ENCODE measurements at places on chromosomes 11 and 22. TPM values are rescaled to one million over a fixed set of nuclear protein-coding genes. Genes with fewer than 3 reads are reported as not detected.

Gene SLC29A2
- 20.1 TPM for total RNA-seq

Gene CALCA
- not detected for total RNA-seq

Gene SCGB2A2
- total RNA-seq = not detected

Gene MUC2
- not detected for total RNA-seq

Gene EXPH5
- total RNA-seq = 0.66 TPM

Gene MRGPRX4
- not detected for total RNA-seq

Gene TRIM49
- total RNA-seq = not detected

Gene INS
- total RNA-seq = not detected

Gene PTPRCAP
- 266 TPM for total RNA-seq

Gene PGA4
- not detected for total RNA-seq

Gene CDC42EP2
- 1.1 TPM for total RNA-seq

Gene HTR3B
- total RNA-seq = not detected

Gene JAM3
- 28.0 TPM for total RNA-seq

- no peak overlapping the region for H3K27ac ChIP-seq
- H3K36me3 ChIP-seq = no peaks in the 10 kb centered on the region
- H3K4me1 ChIP-seq = no peaks in the 10 kb centered on the region
- H3K27me3 ChIP-seq = no peaks in the 10 kb centered on the region
Measured at GRCh38 chr11:46898396-46899095, 19.8 kb downstream of the LRP4 start.

GRCh38 chr22:27090611-27091011 lies 433.2 kb downstream of the MIAT start:
- H3K27me3 ChIP-seq = peaks cover 22% of the 10 kb centered on the region
- no peaks in the 10 kb centered on the region for H3K4me1 ChIP-seq
- no peak overlapping the region for H3K4me3 ChIP-seq

DNA sequence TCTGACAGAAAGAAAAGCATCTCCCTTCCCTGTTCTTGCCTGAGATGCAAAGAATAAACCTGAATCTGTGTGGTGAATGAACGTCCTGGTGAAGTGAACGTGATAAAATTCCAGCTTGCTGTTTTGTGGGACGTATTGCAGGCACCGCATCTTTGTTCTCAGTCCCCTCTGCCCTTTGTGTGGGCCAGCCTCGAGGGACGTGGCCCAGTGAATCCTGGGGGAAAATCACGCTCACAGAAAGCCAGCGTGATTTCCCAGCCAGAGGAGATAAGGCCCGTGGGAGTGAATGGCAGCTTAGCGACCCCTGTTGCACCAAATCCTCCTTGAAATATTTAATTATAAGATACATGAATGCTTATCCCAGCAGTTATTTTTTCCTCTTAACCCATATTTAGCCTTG lies 129.1 kb downstream of the COMMD9 start:
- no peaks in the 10 kb centered on the region for H3K27me3 ChIP-seq
- no peaks in the 10 kb centered on the region for H3K36me3 ChIP-seq

GRCh38 chr11:93054881-93055280 lies 85.4 kb downstream of the MTNR1B start:
- DNase-seq = no peak
- no peaks in the 10 kb centered on the region for H3K27me3 ChIP-seq
- no peaks in the 10 kb centered on the region for H3K36me3 ChIP-seq
- no peak overlapping the region for H3K27ac ChIP-seq
- H3K4me1 ChIP-seq = no peaks in the 10 kb centered on the region
- H3K4me3 ChIP-seq = no peak overlapping the region

GRCh38 chr11:99192716-99193115 lies 172.0 kb downstream of the CNTN5 start:
- H3K4me3 ChIP-seq = no peak overlapping the region
- H3K27ac ChIP-seq = no peak overlapping the region
- no peaks in the 10 kb centered on the region for H3K4me1 ChIP-seq
- no peaks in the 10 kb centered on the region for H3K27me3 ChIP-seq
- DNase-seq = no peak

DNA sequence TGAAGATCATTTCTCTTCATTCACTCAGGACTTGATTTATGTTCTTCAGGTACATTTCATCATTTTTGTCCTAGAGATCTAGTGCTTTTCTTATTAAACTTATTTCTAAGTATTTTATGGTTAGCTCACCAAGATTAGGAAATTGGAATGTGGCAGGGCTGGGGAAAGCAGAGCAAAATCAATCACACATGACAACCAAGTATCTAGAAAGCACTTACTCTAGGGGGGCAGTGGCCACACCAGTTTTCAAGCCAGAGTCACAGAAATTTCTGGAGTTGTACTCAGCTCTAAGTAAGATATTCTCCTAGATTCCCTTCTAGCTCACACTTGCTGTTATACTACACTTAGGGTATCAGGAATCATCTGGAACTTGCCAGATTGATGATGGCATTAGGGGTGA lies 33.3 kb upstream of the MYEOV start:
- no peak overlapping the region for H3K4me3 ChIP-seq
- H3K27ac ChIP-seq = no peak overlapping the region
- no peaks in the 10 kb centered on the region for H3K27me3 ChIP-seq
- H3K4me1 ChIP-seq = no peaks in the 10 kb centered on the region
- no peaks in the 10 kb centered on the region for H3K36me3 ChIP-seq

DNA sequence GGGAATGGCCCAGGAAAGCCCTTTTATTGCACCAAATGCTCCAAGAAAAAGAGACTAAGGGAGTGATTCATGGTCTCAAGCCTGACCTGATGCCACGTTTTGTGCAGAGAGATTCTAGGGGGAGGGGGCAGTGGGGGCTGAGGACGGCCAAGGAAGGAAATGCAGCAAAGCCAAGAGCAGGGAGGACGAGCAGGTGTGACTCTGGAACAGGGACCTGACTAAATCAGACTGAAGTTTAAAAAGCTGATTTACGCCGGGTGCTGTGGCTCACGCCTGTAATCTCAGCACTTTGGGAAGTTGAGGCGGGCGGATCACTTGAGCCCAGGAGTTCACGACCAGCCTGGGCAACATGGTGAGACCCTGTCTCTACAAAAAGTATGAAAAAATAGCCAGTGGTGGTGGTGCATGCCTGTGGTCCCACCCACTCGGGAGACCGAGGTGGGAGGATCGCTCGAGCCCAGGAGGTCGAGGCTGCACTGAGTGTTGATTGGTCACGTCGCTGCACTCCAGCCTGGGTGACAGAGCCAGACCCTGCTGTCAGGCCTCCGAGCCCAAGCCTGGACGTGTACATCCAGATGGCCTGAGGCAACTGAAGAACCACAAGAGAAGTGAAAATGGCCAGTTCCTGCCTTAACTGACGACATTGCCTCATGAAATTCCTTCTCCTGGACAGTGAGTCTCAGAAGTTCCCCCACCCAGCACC lies 10.8 kb upstream of the IFITM3 start:
- DNase-seq = no peak
- peaks cover 47% of the 10 kb centered on the region for H3K4me1 ChIP-seq
- H3K36me3 ChIP-seq = no peaks in the 10 kb centered on the region
- no peak overlapping the region for H3K4me3 ChIP-seq
- H3K27ac ChIP-seq = no peak overlapping the region

DNA sequence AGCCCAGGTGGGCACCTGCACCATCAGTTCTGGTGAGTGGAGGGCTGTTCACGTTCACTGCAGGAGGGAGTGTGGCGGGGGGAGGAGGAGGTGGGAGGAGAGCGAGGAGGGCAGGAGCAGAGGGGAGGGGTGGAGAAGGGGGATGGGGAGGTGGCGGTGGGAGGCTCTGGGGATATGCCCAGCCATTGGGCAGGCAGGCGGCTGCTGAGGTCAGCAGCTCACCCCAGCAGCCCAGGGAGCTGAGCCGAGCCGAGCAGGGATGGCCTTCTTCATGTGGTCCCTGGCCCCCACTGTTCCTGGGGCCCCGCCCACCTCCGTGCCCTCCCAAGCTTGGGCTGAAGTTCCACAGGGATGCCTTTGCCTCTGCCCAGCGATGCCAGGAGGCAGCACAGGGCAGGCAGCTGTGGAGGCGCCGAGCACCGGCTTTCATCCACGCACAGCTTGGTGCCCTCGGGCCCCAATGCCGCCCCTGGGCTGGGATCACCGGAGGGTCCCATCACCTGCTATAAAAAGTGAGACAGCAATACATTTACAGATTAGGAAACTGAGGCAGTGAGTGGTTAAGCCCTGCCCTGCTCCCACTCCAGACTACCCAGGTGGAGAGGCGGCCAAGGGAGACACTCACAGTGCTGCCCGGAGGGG lies 21.6 kb downstream of the RTN4R start:
- no peak for DNase-seq
- H3K4me1 ChIP-seq = peaks cover 50% of the 10 kb centered on the region
- H3K27me3 ChIP-seq = no peaks in the 10 kb centered on the region
- H3K36me3 ChIP-seq = no peaks in the 10 kb centered on the region
- H3K4me3 ChIP-seq = no peak overlapping the region
- H3K27ac ChIP-seq = no peak overlapping the region

DNA sequence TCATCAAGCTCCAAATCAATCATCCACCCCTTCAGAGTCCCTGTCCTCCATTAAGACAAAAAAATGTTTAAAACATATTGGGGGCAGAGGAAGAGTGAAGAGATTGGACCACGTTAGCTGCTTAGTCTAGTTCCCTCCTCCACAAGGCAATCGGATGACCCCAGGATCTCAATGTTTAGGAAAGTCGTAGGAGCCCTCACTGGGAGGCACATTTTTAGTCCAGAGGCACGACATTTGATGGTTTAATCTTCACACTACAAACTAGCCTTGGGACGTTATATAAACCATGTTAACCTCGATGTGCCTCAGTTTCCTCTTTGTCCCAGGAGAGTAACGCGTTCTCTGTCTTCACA lies 588 bp upstream of the FAT3 start:
- no peak for DNase-seq
- no peak overlapping the region for H3K27ac ChIP-seq
- H3K27me3 ChIP-seq = peaks cover 10% of the 10 kb centered on the region

DNA sequence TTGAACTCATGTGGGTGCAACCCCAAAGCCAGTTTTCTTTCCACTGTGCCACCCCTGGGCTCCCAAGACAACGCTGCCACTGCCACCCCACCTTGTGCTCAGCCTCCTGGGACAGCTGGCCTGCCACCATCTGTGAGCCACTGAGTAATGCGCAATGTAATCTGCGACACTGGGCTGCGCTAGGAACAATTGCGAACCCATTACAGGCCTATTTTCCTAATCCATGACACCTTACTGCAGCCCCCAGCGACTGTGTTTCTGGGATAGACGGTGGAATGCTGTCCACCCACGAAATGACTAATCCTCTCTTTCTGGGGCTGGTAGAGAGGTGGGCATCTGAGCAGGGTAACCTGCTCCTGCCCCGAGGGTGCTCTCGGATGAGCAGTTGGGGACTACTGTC lies 22.2 kb downstream of the FLRT1 start:
- peaks cover 28% of the 10 kb centered on the region for H3K27me3 ChIP-seq
- DNase-seq = no peak
- H3K4me1 ChIP-seq = peaks cover 13% of the 10 kb centered on the region
- no peak overlapping the region for H3K4me3 ChIP-seq

DNA sequence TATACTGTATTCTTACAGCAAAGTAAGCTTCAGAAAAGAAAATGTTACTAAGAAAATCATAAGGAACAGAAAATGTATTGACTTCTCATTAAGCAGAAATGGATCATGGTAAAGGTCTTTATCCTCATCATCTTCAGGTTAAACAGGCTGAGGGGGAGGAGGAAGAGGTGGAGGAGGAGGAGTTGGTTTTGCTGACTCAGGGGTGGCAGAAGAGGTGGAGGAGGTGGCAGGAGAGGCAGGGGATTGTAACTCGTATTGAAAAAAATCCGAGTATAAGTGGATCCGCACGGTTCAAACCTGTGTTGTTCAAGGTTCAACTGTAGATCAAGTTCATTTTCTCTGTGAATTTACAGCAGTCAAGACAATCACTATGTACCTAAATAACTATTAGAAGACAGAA lies 13.0 kb downstream of the GLB1L3 start:
- peaks cover 3% of the 10 kb centered on the region for H3K27me3 ChIP-seq
- H3K4me3 ChIP-seq = no peak overlapping the region
- no peak overlapping the region for H3K27ac ChIP-seq
- no peaks in the 10 kb centered on the region for H3K36me3 ChIP-seq
- DNase-seq = no peak

DNA sequence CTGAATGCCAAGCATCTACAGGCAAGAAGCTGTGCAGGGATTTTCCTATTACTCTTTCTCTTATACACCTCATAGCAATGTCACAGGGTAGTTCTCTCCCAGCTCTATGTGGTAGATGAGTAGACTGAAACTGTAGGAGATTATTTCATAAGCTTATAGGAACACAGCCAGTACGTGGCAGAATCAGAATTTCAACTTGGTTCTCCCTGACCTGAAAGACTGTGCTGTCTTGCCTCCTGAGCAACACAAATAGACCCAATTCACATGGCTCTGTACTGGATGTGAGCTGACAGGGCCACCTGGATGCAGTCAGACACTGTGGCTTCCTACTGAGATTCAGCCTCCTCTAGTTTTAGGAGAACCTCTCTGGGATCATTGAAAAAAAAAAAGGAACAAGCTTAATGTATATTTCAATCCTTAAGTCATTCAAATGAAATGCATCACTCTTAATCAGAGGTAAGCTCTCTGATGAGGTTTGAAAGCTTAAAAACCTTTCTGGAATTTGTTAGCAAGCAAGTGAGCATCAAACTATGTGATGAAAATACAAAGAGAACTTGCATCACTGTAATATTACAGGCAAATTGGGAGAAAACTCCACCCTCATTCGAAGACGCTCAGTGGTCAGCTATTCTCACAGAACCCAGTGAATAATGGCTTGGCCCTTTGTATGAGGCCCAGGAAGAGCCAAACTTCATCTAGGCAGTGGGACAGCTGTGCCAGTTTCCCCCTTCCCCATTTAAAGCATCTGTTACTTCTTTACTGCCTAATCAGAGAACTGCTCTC lies 1039.3 kb downstream of the NTM start:
- DNase-seq = no peak
- no peaks in the 10 kb centered on the region for H3K27me3 ChIP-seq
- H3K4me1 ChIP-seq = no peaks in the 10 kb centered on the region

GRCh38 chr22:39353346-39353745 lies 3.6 kb downstream of the SYNGR1 start:
- no peaks in the 10 kb centered on the region for H3K27me3 ChIP-seq
- peak; percentile 7 for DNase-seq
- peaks cover 31% of the 10 kb centered on the region for H3K4me1 ChIP-seq
- no peak overlapping the region for H3K4me3 ChIP-seq
- H3K27ac ChIP-seq = no peak overlapping the region

GRCh38 chr11:8219257-8220021 lies 44.2 kb downstream of the LMO1 start:
- no peak overlapping the region for H3K4me3 ChIP-seq
- peak; percentile 26 for DNase-seq
- H3K36me3 ChIP-seq = no peaks in the 10 kb centered on the region
- no peaks in the 10 kb centered on the region for H3K4me1 ChIP-seq
- H3K27ac ChIP-seq = no peak overlapping the region

- H3K27me3 ChIP-seq = no peaks in the 10 kb centered on the region
Measured at GRCh38 chr22:41857155-41857859, 24.4 kb downstream of the SREBF2 start.

GRCh38 chr11:75328426-75329277 lies 22.8 kb downstream of the ARRB1 start:
- no peak overlapping the region for H3K4me3 ChIP-seq
- H3K27ac ChIP-seq = no peak overlapping the region
- H3K27me3 ChIP-seq = no peaks in the 10 kb centered on the region
- DNase-seq = peak; percentile 20
